ENCODE measurements at places on chromosomes 5 and 9.

DNA sequence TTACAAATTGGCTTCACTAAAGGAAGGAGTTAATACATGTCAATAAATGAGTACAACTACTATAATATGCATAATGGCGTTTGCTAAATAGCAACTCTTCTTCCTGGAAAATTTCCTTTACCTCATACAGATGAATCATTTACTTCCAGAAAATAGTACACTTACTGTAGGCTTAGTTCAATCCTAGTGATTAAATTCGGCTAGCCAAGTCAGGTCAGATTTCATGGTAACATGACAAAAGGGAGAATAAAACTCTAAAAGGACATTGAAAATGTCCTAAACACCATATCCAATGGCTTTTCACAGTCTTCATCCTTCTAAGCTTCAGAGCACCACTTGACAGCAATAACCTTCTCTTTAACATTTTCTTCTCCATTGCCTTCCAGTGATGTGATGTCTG lies 42.1 kb upstream of the ZFAND5 start:
- DNase-seq = no peak

- DNase-seq = no peak
Measured at GRCh38 chr5:9790276-9790675, 160.1 kb upstream of the TAS2R1 start.

DNA sequence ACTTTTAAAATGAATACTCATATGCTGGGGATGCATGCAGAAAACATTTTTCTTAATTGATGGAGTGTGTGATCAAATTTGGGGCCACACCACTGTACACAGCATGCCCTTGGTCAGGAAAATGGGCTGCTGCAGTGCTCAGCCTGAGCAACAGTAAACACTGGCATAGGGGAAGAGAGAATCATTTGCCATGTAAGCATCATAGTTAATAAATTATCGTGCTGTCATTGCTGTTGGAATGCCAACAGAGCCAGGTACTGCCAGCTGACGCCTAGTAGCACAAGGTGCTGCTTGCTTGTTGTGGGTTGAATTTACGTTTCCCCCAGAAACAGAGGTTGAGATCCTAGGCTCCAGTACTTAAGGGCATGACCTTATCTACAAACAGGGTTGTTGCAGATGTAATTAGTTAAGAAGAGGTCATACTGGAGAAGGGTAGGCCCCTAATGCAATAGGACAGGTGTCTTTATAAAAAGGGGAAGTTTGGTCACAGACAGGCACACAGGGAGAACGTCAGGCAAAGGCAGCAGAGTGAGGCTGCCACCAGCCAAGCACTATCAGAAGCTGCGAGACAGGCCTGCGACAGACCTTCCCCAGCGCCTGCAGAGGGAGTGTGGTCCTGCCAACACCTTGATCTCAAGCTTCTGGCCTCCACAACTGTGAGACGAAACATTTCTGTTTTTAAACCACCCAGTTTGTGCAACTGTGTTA lies 25.3 kb downstream of the DAP start:
- no peak for DNase-seq

DNA sequence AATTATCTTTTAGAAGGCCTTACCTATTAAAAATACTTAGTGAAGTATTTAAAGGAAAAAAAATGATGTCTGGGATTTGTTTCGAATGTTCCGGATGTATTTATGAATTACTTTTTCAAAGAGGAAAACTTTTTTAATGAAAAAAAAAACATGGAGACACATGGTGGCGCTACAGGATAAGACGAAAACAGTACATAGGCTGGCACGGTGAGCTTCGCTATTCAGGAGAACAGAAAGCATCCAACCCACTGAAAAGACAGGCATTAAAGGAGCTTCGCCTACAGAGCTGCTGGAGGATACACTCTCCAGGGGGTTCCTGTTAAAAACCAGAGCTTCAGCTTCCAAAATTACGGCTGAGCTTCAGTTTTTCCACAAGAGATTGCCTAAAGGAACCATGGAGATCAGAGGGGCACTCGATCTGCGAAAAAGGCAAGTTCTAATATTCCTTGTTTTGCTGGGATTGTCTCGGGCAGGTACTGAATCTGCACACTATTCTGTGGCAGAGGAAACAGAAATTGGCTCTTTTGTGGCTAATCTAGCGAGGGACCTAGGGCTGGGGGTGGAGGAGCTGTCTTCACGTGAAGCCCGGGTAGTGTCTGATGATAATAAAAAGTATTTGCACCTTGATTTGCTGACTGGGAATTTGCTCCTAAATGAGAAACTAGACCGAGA lies at the start of gene PCDHB14:
TSS of gene PCDHB14 (plus strand) at position 232 of the 672 bp plus-strand sequence. CDS start at position 395, 163 bp downstream.
- no peak for DNase-seq

DNA sequence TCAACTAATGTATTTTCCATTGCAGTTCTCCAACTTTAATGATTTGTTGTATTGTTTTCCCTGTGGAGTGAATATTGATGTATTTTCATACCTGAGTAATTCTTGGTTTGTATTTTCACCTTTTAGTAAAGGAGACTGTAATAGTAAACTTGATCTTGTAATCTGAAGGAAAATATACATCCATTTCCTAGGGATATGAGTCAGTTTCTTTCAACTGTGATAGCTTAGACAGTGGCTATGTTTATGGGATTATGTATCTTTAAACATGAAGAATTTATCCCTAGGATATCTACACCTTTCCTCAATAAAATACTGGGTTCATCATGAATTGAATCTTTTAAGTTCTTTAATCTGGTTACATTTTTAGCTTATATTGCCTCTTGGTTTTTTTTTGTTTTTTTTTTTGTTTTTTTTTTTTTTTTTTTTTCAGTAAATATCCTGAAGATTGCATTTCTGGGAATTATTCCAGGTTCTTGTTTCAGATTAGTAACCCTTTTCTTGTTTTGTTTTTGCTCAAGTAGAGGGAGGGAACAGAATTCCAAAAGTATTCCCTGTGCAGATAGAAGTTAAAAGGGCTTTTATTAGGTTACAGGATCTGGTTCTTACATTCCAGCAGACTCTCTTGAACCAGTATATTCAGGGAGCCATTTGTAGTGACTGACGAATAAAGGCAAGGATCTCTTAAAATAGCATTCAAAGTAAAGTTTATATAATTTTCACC lies 7.1 kb downstream of the WDR36 start:
- DNase-seq = no peak

- DNase-seq = no peak
Measured at GRCh38 chr9:36868586-36869282, 165.3 kb downstream of the PAX5 start.

DNA sequence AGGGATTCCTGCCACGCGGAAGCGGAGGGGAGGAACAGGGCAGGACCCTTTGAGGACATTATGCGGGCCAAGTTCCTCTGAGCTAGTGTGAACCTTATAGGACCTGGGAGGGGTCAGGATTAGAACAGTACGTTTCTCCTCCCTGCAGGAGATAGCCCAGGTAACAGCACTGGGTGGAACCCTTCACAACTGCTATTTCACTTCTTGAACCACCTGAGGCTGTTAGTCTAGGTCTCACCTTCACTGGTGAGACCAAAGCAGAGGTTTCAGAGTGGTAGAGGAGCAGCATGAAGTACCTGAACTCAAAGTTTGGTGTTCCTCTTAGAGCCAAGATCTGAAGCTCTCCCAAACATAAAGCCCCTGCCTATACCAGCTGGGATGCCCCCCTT lies 832 bp downstream of the EIF4EBP3 start:
- no peak for DNase-seq

- no peak for DNase-seq
Measured at GRCh38 chr9:89212171-89212570, 33.6 kb upstream of the SHC3 start.

DNA sequence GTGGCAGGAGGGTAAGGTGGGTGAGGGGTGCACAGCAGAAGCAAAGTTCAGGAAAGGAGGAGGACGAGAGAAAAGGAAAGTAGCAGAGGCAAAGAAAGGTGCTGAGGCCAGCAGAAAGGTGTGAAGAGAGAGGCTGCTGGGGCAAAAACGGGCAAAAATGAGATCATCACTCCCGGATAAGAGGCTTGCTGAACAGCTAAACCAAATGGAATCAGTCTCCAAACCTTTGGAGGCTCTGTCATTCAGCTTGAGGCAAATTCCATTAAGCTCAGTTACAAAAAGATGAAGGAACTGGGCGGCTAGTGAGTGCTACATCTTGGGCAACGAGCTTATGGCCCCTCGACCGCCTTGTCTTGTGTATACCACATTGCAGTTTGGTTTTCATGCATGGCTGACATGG lies 136.4 kb downstream of the FSTL4 start:
- DNase-seq = no peak

GRCh38 chr5:160525471-160526261 lies 104.0 kb downstream of the PTTG1 start:
- DNase-seq = no peak

- no peak for DNase-seq
Measured at GRCh38 chr5:97854871-97855762, 672.1 kb upstream of the RIOK2 start.

GRCh38 chr5:178673801-178674295 lies 47.0 kb upstream of the CLK4 start:
- DNase-seq = peak; percentile 3

GRCh38 chr9:77820293-77820954 lies 172.3 kb upstream of the GNA14 start:
- no peak for DNase-seq

DNA sequence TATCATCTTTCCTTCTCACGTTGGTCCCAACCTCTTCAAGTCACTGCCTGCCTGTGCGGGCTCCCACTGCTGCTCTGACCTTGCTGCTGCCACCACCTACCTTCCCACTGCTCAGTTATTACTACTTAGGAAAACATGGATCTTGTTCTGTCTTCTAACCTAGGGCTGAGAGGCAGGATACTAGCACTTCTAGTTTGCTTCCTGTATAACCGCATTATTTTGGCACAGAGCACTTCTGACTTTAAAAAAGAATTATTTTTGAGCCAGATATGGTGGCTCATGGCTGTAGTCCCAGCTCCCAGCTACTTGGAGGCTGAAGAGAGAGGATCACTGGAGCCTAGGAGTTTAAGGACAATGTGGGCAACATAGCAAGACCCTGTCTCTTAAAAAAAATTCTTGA lies 135.4 kb upstream of the GNA14 start:
- DNase-seq = no peak

- DNase-seq = no peak
Measured at GRCh38 chr5:6371079-6371810, 7.1 kb downstream of the MED10 start.

DNA sequence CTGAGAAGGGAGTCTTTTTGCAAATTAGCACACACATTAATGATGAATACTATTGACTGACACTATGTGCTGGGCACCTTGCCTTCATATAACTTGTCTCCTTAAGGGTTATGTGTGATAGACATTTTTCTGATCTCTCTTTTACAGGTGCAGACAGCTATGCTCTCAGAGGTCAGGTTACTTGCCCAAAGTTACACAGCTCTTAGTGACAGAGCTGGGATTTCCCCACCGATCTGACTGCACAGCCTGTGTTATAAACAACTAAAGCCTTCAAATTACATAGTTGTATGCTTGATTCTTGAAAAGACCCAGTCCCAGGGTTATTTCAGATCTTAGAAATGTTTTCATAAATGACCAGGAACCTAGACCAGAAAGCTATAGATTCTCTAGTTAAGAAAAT lies 462.7 kb downstream of the EBF1 start:
- DNase-seq = no peak

GRCh38 chr5:135718151-135718550 lies 116.3 kb upstream of the SLC25A48 start:
- DNase-seq = no peak

DNA sequence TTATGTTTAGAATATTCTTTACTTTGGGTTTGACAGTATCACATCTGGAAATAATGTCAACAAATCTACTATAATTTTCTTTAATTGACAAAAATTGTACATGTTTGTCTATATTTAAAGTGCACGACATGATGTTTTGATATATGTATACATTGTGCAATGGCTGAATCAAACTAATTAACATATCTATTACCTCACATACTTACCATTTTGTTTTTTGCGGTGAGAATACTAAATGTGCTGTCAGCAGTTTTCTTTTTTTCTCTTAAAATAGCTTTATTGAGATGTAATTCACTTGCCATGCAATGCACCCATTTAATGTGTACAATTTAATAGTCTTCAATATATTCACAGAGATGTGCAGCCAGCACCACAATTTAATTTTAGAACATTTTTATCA lies 10.6 kb upstream of the C6 start:
- DNase-seq = no peak

DNA sequence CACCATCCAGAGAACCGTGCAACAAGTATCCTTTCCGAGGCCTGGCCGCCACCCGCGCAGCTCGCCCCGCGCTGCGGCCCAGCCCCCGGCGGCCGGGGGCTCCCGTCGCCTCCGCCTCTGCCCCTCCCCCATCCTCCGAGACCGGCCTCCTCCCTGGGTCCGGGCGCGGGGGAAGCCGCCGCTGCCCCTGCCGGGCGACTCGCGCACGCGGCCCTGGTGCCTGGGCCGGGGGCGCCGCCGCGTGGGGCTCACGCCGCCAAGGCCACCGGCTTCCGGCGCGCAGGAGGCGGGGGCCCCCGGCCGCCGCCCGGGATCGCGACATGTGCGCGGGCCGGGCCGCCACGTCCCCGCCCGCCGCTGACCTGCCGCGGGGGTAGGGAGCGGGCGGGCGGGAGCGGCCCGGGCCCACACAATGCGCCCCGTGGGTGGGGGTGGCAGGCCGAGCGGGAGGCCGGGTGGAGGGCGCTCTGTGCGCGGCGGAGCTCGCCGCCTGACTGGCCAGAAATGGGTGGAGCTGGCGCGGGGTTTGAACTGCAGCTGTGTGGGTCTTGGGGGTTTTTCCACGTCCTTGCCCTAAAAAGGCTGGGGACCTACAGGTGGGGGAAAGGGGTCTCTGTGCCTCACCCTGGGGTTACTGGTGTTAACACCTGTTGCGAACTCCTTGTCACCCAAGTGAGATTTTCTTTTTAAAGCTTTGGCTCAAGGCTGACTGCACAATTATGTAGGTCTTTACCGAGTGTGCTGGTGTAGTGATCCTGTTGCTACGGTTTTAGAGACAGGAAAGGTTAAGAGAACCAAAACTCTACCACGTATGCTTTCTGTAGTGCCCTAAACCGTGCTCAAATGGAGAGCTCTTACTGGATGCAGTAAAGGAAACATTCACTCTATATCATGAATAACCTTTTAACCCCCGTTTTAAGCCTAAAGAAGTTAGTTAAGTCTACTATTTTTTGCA lies 32.3 kb downstream of the TNPO1 start:
- peak; percentile 84 for DNase-seq

DNA sequence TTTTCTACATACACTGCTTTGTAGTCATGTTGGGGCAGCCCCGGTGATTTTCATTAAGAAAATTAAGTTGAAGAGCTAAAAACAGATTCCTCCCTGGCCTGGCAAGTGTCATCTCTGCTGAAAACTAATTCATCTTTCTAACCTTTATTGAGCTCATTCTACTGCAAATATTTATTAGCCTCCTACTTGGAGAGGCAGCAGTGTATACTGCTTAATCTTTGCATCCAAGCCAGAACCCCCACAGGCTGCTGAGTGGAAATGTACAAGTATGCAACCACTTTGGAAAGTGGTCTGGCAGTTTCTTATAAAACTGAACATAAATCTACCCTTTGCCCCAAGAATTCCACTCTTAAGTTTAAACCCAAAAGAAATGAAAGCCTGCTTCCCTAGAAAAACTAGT lies 223.4 kb downstream of the DRD1 start:
- no peak for DNase-seq

DNA sequence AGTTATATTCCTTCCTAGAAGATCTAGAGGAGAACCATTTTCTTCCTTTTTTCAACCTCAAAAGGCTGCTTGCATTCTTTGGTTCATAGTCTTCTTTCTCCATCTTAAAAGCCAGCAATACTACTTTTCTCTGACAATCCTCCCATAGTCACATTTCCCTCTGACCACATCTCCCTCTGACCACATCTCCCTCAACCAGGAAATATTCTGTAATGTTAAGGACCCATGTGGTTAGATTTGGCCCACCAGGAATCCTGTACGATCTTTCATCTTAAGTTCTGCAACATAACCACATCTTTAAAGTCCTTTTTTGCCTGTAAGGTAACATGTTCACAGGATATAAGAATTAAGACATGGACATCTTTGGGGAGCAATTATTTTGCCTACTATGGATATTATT lies 179.4 kb upstream of the SPEF2 start:
- no peak for DNase-seq

Data from NCI-H1417 (cell line).